NB4 (cell line): ENCODE measurements at places on chromosomes 5 and 9.

- no peak for DNase-seq
Measured at GRCh38 chr5:84791138-84791537, 406.5 kb upstream of the EDIL3 start.

GRCh38 chr5:137205231-137206027, 293.7 kb downstream of the SPOCK1 start:
- no peak for DNase-seq

DNA sequence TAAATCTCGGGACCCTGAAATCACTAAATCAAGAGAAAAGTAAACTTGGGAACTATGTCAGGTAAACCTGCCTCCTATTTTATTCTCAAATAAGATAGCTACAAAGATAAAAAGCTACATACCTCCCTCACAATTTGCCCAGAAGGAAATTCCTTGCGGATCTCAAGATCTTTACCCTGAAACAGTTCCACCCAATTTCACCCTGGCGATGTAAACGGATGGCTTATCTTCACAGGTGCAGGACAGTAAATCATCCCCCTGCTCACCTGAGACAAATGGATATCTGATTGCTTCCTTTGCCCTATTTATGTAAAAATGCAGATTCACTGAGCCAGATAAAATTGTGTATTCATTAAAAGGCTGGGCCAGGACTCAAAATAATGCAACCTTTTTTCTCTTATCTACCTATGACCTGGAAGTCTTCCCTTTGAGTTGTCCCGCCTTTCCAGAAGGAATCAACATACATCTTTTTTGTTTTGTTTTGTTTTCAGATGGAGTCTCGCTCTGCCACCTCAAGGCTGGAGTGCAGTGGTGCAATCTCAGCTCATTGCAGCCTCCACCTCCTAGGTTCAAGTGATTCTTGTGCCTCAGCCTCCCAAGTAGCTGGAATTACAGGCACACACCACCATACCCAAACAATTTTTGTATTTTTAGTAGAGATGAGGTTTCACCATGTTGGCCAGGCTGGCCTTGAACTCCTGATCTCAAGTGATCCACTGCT, 13.8 kb downstream of the TMEM267 start:
- no peak for DNase-seq

DNA sequence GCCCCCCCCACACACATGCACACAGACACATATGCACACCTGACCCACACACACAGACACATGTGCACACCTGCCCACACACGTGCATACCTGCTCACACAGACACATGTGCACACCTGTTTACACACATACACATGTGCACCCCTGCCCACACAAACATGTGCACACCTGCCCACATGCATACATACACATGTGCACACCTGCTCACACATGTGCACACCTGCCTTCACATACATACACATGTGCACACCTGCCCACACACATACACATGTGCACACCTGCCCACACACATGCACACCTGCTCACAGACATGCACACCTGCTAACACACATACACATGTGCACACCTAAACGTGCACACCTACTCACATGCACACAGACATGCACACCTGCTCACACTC, 147.0 kb upstream of the FOXD4L5 start:
- no peak for DNase-seq

GRCh38 chr9:136244122-136244968, 1.3 kb downstream of the QSOX2 start:
- DNase-seq: peak; percentile 70

GRCh38 chr5:153276151-153276550, 214.3 kb upstream of the GRIA1 start:
- peak; percentile 47 for DNase-seq

GRCh38 chr5:102790748-102791147, 35.6 kb downstream of the PAM start:
- DNase-seq: no peak

- no peak for DNase-seq
Measured at GRCh38 chr5:126054577-126055347, 368.4 kb upstream of the GRAMD2B start.

GRCh38 chr5:145130996-145131395, 704.1 kb downstream of the PRELID2 start:
- no peak for DNase-seq
